ENCODE measurements at places on chromosomes 16 and 17.

GRCh38 chr17:42459256-42459800, 650 bp downstream of the ATP6V0A1 start:
- DNase-seq: peak; percentile 7

DNA sequence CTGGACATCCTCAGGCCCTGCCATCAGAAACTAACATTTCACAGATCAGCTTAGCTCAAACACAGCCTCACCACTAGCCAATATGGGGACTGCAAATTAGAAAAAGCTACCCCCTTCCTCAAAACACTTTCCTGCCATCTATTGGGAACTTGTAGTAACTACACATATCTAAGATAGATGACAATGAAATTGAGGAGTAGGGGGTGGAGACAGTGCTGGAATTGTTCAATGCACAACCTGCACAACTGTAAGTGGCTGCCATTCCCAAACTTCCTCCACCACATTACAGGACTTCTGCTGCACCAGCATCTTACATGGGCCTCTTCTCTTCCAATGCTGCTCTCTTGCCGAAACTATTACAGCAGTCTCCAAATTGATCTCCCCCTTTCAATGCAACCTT, 21.9 kb downstream of the AIPL1 start:
- no peak for DNase-seq

DNA sequence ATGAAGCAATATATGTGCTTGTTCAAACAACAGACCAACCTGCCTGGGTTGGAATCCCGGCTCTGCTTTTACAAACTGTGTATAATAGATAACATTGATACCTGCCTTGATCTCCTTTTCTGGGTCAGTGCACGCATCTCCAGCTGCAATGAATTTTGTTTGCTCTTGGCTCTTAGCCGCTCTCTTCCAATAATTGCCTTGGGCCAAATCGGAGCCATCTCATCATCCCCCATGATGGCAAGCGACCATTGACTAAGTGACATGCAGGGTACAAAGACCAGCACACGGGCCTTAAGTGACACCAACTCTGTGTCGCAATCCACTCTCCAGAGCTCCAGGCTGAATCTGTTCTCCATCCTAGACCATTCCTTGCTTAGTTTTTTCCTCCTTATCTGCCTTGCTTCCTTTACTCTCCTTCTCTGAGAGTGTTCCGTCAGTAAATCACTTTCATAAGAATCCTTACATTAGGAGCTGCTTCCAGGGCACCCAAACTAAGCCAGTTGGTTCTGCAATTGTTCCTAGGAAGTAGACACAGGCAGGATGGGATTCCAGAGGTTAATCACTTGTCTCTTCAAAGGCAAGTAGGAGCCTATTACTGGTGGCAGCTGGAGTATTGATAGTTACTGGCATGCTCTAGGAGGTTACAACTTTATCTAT, 134.2 kb downstream of the ABCA8 start:
- DNase-seq: no peak

DNA sequence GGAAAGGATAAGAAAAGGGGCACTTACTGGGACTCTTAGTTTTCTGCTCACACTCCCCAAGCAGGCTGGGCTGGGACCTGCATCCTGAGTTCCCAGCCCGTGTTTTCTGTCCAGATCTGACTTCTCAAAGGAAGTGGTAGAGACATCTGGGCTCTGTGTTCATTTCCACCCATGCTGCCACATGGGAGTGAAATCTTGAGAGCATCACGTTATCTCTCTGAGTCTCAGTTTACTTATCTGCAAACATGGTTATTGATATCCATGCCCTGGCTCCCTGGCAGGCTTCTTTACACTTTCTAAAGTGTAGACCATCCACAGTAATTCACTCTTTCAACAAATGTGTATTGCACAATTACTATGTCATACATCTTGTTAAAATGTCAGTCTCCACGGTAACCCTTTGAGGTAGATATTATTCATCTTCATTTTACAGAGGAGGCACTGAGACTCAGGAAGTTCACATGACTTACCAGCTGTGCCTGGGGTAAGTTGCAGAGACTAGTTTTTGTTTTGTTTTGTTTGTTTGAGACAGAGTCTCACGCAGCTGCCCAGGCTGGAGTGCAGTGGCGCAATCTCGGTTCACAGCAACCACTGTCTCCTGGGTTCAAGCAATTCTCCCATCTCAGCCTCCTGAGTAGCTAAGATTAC, 3.4 kb downstream of the ZNF688 start:
- DNase-seq: peak; percentile 82

DNA sequence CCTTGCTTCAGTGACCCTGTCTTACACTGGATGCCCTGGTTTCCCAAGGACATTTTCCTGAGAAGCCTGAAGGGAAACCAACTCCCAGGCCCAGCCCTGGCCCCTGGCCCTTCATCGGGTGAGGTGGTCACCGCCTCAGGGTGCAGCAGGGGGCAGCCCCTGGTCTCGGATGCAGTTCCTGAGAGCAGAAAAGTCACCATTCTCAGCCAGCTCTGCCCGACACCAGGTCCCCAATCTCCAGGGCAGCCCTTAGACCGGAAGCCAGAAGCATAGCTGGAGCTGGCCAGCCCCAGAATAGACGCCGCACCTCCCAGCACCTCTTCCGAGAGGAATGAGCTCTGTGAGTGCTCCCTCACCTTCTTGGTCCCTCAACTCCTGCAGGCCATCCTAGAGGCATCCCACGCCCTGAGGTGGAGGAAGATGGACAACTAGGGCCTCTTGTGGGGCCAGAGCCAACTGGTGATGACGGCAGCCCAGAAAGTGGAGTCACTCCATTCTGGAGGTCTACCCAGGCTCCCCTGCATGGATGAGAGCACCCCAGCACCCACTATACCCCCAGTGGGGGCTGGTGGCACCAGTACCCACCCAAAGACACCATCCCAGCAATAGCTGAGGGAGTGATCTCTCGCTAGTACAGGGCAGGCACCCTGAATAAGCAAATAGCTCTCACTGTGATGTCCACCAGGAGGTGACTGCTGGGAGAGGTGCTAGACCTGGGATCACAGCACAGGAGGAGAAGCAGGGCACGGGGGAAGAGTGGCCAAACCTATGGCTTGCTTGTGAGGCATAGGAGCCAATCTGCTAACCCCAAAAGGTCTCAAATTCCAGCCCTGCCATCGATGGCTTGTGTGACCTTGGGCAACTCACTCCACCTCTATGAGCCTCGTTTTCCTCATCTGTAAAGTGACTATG, 56.2 kb downstream of the TK2 start:
- no peak for DNase-seq

DNA sequence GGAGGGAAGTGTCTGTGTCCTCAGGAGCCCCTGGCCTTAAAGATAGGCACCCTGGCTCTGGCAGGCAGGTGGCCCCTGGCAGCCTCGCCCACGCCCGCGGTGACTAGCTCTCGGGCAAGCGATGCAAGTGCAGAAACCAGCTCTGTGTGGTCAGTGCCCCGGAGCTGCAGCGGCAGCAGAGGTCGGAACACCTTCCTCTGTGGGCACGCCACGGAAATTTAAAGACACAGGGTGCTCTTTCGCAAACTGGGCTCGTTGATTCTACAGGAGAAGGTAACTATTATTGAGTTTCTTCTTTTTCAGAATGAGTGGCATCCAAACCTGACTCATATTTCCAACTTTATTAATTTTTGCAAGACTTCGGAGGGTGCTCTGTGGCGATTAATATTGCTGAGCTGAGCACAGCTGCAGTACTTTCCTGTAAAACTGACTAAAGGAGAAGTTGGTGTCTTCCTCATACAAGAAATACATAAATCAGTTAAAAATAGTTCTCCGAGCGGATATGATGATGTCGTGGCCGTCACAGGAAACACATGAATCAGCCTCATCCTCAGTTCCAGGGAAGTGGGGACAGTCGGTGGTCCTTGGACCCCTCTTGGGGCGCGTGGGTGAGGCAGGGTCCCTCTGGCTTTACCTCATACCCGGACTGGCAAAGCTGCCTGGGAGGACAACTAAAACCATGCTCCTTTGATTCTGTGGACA, 120.2 kb downstream of the METRNL start:
- peak; percentile 44 for DNase-seq

DNA sequence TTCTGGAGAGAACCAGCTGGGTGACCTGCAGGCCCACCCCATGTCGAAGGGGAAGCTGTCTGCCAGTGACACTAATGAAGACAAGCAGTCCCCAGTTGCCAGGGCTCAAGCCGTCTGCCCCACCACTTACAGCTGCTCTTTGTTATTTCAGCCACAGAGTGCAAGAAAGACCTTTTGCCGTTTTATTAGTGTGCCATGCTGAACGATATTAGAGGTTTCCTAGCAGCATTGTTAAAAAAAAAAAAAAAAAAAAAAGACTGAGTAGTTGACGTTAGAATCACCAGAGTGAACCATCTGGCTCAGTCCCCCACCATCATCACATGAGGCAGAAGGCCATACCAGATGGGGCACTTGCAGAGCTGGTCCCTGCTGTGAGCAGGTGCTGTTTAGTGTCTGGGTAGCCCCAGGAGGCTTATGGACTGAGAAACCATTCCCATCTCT, 26.5 kb upstream of the SLC39A11 start:
- no peak for DNase-seq

GRCh38 chr17:10067446-10068143, 130.8 kb downstream of the GAS7 start:
- no peak for DNase-seq

- DNase-seq: no peak
Observed at GRCh38 chr17:48994549-48995303, 2.5 kb upstream of the IGF2BP1 start.

GRCh38 chr17:17305281-17305801, 2.2 kb downstream of the NT5M start:
- DNase-seq: peak; percentile 65

DNA sequence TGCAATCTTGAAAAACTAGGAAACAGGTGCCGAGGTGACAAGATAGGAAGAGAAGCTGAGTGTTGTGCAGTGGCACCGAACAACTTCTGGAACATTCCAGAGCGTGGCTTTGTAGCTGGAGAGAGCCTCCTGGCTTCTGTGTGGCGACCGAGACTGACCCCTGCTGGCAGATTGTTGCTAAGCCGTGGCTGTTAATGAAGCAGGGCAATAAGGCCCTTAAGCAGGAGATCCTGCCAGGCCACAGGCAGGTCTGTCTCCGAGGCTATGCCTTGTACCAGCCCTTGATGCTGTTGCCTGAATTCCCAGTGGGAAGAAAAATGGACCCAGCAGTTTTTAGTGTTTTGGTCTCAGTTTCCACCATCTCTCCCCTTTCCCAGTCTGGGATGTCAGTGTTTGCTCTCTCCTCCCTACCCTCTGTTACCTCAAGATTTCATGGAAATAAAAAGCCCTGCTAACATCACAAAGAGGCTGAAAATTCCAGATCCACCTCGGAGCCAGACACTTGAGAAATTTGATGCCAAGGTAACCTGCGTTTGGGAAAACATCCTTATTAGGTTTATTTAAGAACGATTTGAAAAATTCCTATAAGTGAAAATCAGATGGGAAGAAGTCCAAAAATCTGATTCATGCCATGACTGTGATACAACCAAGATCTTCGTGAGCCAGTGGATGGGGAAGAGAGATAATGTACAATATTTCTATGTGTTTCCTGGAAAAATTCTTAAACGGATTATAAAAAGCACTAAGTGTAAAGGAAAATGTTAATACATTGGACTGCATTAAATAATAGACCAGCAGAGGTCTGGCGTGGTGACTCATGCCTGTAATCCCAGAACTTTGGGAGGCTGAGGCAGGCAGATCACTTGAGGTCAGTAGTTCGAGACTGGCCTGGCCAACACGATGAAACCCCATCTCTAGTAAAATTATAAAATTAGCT, 265.1 kb downstream of the PRKCA start:
- DNase-seq: peak; percentile 83

DNA sequence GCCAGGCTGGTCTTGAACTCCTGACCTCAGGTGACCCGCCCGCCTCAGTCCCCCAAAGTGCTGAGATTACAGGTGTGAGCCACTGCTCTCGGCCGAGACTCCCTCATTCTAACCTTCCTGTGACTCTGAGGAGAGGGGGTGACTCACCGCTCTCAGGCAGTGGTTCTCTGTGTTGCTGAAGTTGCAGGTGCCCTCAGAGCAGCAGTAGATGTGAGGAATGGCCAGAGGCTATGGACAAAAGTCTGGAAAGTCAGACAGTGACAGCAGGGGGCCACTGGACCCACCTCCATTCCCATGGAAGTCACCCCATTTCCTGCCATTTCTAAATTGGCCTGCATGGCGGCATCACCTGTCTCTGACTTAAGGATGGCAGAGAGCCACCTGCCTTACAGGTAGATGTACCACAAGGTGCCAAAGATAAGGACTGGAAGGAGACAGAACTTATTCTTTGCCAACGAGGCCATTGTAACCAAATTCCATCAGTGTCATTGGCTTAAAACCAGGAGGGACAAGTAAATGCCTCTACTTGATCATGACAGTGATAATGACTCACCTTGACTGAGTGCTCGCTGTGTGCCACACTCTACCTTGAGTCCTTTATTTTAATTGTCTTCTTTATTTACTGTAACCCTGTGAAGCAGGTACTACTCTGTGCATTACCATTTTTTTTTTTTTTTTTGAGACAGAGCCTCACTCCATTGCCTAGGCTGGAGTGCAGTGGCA, 15.3 kb upstream of the CNOT1 start:
- no peak for DNase-seq

DNA sequence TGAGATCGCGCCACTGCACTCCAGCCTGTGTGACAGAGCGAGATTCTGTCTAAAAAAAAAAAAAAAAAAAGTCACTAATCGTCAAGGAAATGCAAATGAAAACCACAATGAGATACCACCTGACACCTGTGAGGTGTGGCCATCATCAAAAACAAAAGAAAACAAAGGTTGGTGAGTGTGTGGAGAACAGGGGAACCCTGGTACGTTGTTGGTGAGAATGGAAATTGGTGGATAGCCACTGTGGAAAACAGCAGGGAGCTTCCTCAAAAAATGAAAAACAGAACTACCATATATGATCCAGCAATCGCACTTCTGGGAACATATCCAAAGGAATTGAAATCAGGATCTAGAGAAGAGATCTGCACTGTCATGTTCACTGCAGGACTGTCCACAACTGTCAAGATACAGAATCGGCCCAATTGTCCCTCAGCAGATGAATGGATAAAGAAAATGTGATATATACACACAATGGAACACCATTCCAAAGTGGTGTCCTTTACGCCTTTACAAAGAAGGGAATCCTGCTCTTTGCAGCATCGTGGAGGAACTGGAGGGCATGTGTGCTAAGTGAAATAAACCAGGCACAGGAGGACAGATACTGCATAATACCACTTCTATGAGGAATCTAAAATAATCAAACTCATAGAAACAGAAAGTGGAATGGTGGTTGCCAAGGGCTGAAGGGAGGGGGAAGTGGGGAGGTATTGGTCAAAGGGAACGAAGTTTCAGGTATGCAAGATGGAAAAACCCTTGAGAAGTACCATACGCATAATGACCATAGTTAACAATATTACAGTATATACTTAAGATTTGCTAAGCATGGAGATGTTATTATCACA, 63.5 kb upstream of the PLCG2 start:
- DNase-seq: peak; percentile 70

GRCh38 chr16:57538235-57538721, 1.9 kb upstream of the CCDC102A start:
- DNase-seq: no peak

All from CD4-positive, alpha-beta T cell treated with Interleukin-2 at 100 ng/mL for 4 hours (primary cell).